ENCODE measurements at places on chromosomes 4 and X.

- DNase-seq = peak; percentile 25
These were observed 4.4 kb downstream of the UNC5C start for GRCh38 chr4:95544113-95545103.

DNA sequence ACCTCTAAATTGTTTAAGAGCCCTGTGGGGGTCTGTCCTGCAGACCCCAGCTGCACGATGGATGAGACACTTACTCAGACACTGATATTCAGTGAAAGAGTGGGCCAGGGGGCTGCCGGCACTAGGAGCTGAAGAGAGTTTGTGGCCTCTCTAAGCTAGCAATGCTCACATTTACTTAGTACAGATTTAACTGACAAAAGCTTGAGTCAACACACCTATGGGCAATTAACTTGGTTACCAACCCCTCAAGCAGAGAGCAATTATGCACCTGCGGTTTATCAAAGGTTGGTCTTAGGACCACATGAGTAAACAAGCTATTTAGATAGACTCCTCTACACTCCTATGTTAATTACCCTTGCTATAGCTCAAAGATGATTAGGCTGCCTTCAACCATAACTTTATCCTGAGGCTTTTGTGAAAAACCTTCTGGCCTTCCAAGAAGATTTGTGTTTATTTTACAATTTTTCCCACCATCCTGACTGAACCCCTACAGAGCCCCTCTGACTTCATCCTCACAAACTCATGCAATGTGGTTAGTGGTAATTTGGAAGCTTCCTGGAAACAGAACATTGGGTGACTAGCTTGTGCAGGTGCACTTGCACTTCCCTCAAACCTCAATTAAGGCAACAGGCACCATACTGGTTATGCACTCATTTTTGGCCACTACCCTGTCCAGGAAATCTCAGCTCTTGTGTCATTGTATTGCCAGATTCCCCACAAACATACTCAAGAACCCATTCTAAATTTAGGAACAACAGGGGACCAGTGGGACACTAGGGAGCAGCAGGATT, 234.4 kb upstream of the ITM2A start:
- DNase-seq = no peak

DNA sequence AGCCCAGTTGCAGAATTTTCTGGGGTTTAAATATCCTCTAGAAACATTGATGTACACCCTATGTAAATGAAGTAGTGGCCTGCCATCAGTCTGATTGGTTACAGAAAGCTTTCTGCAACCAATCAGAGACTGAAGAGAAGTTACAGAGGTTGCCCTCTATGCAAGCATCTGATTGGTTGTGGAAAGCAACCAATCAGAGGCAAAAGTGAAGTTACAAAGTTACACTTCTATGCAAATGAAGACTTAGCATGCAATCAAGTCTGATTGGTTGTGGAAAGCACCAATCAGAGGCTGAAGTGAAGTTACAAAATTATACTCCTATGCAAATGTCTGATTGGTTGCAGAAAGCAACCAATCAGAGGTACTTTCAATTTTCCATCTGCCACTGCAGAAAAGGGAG, 51.9 kb upstream of the USP9X start:
- no peak for DNase-seq

GRCh38 chrX:10564484-10564883, 55.9 kb downstream of the MID1 start:
- no peak for DNase-seq

GRCh38 chrX:119686087-119686691, 6.8 kb downstream of the SEPTIN6 start:
- DNase-seq = no peak

DNA sequence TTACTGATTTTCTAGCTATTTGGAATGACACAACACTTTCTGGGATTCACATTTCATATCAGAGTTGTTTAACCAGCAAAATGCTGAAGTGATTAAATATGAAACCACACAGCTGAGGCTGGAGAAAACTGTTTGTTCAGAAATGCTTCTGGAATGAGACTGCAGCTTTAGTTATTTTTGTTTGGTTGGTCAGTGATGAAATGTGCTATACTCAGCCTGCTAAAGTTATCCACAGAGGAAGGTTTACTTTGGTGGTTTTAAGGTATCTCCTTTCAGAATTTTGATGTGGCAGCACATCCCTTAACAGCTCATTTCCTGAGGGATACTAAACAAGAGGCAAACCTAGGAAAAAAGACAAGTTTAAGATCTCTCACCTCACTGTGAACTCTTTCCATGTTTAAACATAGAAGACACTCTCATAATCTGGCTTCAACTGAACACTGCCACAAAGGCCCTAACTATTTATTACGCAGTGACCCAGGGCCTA, 106.6 kb upstream of the PDE5A start:
- peak; percentile 84 for DNase-seq

GRCh38 chrX:17697191-17697590, 40.1 kb upstream of the SCML1 start:
- no peak for DNase-seq

DNA sequence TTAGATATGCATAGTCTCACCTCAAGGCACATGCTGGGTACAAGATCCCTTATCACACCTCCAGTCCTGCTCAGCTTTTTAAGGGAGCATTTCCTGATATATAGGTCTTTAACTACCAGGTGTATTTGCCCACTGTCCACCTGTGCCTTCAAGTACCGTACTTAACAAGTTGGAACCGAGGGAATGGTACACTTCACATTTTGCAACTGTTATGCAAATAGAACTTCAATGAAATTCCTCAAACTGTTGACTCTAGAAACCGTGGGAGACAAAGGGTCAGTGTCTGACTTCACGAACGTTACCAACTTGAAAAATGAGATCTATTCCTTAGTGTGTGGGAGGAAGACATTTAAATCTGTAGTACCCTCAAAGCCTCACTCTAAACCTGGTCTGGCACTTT, 5.2 kb downstream of the TRIM2 start:
- no peak for DNase-seq

DNA sequence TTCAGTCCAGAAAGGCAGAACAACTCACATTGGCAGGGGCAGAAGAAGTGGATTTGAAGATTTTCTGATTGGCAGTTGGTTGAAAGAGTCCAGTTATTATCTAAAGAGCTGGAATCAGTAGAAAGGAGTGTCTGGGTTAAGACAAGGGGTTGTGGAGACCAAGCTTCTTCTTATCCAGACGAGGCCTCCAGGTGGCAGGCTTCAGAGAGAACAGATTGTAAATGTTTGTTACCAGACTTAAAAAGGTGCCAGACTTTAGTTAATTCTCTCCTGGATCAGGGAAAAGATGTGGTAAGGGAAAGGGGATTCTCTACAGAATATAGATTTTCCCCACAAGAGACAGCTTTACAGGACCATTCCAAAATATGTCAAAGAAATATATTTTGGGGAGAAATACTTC, 36.7 kb upstream of the TLR3 start:
- peak; percentile 22 for DNase-seq

DNA sequence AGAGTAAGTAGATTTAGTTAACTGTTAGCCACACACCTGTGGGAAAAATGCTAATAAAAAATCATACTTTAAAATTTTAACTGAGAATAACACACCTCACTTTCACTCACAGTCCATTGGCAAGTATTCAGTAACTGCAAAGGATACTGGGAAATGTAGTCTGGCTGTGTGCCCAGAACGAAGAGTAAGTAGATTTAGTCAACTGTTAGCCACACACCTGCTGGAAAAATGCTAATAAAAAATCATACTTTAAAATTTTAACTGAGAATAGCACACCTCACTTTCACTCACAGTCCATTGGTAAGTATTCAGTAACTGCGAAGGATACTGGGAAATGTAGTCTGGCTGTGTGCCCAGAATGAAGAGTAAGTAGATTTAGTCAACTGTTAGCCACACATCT, 178.4 kb upstream of the NWD2 start:
- DNase-seq = no peak

DNA sequence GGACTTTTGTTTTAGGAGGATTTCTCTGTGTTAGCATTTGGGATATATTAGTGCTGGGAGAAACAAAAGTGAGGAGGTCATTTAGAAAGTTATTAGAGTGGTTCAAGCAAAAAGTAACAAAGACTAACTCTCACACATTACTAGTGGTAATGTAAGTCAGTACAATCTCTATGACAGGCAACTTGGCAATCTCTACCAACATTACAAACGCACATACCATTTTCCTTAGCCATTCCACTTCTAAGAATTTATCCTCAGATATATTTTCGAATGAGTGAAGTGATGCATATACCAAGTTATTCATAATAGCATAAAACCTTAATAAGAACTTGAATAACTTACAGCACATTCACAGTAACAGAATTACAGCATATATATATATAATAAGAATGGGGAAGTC, 146.2 kb downstream of the PRSS12 start:
- DNase-seq = peak; percentile 1

DNA sequence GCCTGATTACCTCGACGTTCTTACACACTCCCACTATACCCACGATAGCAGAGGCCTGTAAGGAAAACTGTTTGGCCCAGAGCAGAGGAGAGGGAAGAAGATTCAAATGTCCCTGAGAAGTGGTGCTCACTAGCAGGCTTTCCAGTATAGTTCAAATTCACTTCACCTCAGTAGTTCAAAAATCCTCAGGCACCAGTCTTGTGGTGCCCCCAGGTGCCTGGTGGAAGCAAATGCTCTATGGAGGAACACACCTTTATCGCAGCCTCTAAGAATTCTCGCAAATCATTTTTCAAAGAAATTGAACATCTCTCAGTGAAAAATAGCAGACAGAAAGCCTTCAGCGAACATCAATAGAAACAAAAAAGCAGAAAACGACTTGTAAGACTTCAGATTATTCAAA, 12.2 kb upstream of the MTMR1 start:
- DNase-seq = peak; percentile 59

- no peak for DNase-seq
These were observed 441 bp upstream of the ARHGAP4 start for GRCh38 chrX:153926552-153926857.

DNA sequence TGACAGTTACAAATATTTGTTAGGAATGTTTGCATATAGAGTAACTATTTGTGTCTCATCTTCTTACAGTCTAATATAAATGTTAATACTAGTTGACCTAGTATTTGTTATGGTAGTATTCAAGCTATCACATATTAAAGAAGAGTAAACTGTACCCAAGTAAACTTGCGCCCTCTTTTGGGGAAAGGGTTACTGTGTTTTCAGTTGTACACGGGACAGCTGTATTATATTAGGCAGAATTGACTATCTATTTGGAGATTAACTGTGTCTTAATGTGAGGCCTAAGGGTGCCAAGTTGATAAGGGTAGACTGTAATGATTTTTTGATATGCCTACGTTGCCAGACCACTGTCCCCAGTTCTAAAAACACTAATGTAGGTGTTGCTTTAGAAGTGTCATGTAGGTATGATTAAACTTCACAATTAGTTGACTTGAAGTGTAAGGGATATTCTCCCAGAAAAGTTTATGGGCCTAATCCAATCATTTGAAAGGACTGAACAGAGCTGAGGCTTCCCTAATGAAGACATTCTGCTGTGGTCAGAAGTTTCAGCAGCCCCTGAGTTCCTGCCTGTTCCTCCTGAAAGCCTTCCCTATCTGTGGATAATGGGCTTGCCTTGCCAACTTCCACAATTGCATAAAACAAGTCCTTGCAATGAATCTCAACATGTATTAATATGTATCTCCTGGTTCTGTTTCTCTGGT, 172.8 kb upstream of the CXCL13 start:
- no peak for DNase-seq

DNA sequence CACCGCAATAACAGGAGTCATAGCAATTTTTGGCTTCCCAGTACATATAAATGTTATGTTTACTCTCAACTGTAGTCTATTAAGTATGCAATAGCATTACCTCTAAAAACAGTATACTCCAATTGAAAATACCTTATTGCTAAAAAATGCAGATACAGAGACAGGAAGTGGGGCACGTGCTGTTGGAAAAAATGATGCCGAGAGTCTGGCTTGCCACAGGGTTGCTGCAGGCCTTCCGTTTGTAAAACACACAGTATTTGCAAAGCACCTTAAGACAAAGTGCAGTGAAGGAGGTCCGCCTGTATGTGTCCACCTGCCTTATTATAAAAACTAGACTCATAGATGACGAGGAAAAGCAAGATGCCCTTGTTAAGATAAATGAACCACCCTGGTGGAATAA, 23.5 kb downstream of the CD99 start:
- no peak for DNase-seq

DNA sequence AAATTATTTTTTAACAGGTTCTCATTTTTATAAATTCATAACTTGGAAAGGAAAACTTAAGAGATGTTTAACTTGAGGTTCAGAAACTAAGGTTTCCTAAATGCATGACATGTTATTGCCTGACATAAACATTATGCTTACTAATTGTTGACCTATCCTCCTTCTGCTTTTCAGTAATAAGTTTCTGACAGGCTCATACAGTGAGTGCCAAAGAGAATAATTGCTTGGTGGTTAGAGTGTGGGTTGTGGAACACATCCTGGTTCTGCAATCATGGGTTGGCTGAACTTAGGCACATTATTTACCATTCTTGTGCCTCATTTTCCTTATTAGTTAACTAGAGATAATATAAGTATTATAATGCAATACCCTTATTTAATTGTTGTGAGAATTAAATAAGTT, 56.5 kb downstream of the BMPR1B start:
- DNase-seq = no peak

DNA sequence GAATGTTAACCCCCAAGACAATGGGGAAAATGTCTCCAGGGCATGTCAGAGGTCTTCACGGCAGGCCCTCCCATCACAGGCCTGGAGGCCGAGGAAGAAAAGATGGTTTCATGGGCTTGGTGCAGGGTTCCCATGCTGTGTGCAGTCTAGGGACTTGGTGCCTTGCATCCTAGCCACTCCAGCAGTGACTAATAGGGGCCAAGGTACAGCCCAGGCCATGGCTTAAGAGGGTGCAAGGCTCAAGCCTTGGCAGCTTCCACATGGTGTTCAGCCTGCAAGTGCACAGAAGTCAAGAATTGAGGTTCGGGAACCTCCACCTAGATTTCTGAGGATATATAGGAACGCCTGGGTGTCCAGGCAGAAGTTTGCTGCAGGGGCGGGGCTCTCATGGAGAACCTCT, 50.6 kb downstream of the BMP3 start:
- DNase-seq = no peak

GRCh38 chr4:101065935-101066485, 281.3 kb downstream of the PPP3CA start:
- DNase-seq = no peak

GRCh38 chr4:174394915-174395314, 111.2 kb downstream of the CEP44 start:
- peak; percentile 18 for DNase-seq

- DNase-seq = no peak
These were observed 20.6 kb downstream of the FAM47E start for GRCh38 chr4:76272073-76272472.

DNA sequence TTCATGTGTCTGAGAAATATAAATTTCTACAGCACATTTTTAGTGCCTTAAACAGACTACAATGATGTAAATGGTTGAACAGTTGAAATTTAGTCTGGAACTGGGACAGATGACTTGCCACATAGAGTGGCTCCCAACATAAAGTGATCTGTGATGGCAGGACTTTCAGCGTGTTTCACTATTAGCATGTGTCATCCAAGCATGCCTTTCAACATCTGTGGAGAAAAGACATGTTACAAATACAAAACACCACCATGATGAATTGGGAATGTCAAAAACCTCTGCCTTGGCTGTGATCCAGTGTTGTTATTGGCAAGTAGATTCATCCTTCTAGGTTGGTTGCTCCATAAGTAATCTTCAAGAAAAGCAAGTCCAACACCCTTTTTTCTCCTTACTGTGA, 348.7 kb downstream of the MAPK10 start:
- peak; percentile 86 for DNase-seq
